ENCODE measurements at places on chromosomes 6 and 20. TPM values are rescaled to one million over a fixed set of nuclear protein-coding genes. Genes with fewer than 3 reads are reported as not detected.

Gene PTK6
- polyA plus RNA-seq: 0.07 TPM

Gene BANF2
- polyA plus RNA-seq: not detected

Gene RIPPLY2
- not detected for polyA plus RNA-seq

Gene TNF
- not detected for polyA plus RNA-seq

- peak; percentile 57 for DNase-seq
Observed at GRCh38 chr20:17971300-17972013, 2.6 kb downstream of the MGME1 start.

GRCh38 chr6:146267946-146268345 lies 239.1 kb downstream of the GRM1 start:
- DNase-seq: no peak

- no peak for DNase-seq
Observed at GRCh38 chr20:43161716-43162115, 28.0 kb downstream of the PTPRT start.

GRCh38 chr20:58362206-58362516 lies 26.9 kb upstream of the VAPB start:
- DNase-seq: no peak

- DNase-seq: peak; percentile 32
Observed at GRCh38 chr6:3825331-3825831, 23.8 kb upstream of the FAM50B start.

DNA sequence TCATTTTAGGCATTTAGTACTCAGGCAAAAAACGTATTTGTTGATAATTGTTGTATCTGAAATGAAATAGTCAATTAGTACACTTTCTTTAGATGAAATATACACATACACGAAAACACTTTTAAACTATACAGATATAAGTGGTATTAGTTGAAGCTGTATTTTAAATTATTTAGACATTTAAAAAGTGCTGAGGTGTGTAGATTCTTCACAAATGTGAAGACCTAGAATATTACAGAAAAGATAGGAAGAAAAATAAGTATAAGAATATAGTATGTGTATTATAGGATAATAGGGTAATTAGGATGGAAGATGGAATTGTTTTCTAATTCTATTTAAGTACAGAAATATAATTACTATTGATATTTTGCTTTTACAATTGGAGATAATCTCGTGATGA lies 4.6 kb downstream of the ZFAND3 start:
- DNase-seq: no peak

GRCh38 chr20:40966103-40966502 lies 62.5 kb upstream of the TOP1 start:
- no peak for DNase-seq

- DNase-seq: no peak
Observed at GRCh38 chr20:44552050-44552449, 30.2 kb upstream of the SERINC3 start.

Data from IMR-90 (cell line).